Stimulated activated CD8-positive, alpha-beta memory T cell treated with anti-CD3 and anti-CD28 coated beads, Interleukin-7, amount 100 ng/mL, for 4 hours (primary cell): ENCODE measurements at places on chromosomes 12 and 14.

- DNase-seq, result no peak
These were observed 8.5 kb downstream of the ZFP36L1 start for GRCh38 chr14:68784226-68784910.

DNA sequence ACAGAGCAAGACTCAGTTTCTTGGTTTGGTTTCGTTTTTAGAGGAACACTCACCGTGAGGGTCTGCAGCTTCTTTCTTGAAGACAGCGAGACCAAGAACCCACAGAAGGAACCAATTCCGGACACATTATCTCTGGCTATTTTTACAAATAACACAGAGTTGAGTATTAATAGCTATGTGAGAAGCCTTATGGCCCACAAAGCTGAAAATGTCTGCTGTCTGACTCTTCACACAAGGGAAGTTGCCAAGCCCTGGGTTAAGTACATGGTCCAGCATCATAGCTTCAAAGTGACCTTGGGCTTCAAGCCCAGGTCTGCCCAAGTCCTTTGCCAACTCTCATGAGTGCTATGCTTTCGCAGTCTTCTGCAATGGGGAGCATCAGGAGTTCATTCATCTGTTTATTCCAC lies 2.6 kb upstream of the LGMN start:
- no peak for DNase-seq

DNA sequence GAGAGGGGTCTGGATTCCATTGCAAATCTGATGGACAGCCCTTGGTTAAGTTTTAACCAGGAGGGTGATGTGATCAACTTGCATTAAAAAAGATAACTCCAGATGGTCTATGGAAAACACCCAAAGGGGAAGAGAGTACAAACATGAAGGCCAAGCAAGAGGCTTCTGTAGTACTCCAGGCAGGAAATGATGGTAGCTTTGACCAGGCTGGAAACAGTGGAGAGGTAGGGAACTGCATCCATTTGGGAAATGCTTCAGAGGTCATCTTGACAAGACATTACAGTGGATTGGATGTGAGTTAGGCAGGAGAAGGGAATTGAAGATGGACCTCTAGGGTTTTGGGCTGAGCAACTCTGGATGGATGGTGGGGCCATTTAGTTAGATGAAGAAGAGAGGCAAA lies 391.1 kb downstream of the IPO8 start:
- DNase-seq, result no peak

GRCh38 chr12:89883630-89884389 lies 175.2 kb upstream of the ATP2B1 start:
- no peak for DNase-seq
